ENCODE measurements at places on chromosomes 5 and 9. TPM values are rescaled to one million over a fixed set of nuclear protein-coding genes. Genes with fewer than 3 reads are reported as not detected.

GBGT1 gene
- polyA plus RNA-seq: 5.5 TPM

SEMA5A gene
- polyA plus RNA-seq: 1.8 TPM

GRCh38 chr9:79581794-79582193, 10.0 kb downstream of the TLE4 start:
- H3K27ac ChIP-seq: no peak overlapping the region
- H3K4me3 ChIP-seq: no peak overlapping the region
- peaks cover 2% of the 10 kb centered on the region for H3K27me3 ChIP-seq
- H3K4me1 ChIP-seq: no peaks in the 10 kb centered on the region
- H3K36me3 ChIP-seq: no peaks in the 10 kb centered on the region
- no peak for DNase-seq

DNA sequence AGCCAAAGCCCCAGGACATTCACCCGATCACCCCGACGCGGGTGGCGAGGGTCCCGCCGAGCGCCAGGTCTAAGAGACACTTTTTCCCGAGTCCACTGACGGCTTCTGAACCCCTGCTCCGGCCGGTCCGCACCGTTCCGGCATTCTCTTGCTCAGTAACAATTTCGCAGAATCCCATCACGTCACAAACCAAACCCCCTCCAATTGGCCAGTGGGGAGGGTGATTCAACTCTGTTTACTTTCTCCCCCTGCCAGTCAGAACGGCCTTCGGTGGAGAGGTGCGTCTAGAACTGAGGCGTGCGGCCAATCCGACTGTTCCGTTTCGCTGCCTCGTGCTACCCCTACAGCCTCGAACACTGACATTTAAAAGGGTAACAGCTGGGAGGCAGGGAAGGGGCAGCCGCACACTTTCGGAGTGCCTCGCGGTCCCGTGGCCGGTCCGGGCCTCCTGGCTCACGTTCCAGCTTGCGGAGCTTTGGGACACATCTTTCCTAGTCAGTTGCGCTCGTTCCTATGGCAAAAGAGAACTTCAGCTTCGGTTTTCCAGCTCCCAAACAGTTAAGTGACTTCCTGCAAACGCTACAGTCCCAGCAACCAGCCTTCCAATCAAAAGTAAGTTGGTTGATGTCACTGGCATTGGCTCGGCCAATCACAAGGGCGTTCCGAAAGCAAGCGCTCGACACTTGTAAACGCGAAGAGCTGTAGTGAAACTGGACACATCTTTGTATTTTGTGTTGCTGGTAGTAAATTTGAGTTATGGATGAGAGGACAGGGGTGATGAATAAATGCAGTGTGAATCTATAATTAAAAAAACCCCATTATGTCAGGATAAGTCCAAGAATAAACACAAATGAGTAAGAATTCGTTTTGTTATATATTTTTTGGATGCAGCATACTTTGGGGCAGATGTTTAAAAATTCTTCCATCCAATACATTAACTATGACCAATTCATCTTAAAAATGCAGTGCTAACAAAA, at the start of gene KLF9:
TSS of gene KLF9 (minus strand) at position 859 of the 977 bp plus-strand sequence. CDS start 1,294 bp downstream, outside the sequence.
- no peaks in the 10 kb centered on the region for H3K36me3 ChIP-seq
- peak; percentile 95 for DNase-seq
- H3K27me3 ChIP-seq: no peaks in the 10 kb centered on the region
- no peaks in the 10 kb centered on the region for H3K4me1 ChIP-seq
- peak within 1 kb of the TSS; percentile 100 for H3K27ac ChIP-seq

DNA sequence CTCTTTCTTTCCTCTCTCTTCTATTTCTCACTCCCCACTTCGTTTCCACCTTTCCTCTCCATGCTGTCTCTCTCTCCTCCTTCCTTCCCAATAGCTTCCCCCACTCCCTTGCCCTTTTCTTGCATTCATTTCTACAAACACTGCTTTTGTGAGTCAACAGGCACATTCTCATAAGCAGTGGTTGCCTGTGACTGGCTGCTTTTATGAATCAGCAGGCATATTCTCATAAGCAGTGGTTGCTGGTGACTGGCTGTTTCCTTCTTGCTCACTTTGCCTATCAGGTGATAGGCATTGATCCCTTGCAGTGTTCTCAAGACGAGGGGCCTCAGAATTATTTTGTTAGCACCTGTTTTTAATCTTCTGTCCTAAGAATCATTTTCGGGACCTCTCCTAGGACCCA, 116.1 kb upstream of the ACTBL2 start:
- no peaks in the 10 kb centered on the region for H3K27me3 ChIP-seq
- no peak overlapping the region for H3K4me3 ChIP-seq
- H3K27ac ChIP-seq: no peak overlapping the region
- H3K36me3 ChIP-seq: no peaks in the 10 kb centered on the region

PCDHB11 gene
- polyA plus RNA-seq: 2.9 TPM

DNA sequence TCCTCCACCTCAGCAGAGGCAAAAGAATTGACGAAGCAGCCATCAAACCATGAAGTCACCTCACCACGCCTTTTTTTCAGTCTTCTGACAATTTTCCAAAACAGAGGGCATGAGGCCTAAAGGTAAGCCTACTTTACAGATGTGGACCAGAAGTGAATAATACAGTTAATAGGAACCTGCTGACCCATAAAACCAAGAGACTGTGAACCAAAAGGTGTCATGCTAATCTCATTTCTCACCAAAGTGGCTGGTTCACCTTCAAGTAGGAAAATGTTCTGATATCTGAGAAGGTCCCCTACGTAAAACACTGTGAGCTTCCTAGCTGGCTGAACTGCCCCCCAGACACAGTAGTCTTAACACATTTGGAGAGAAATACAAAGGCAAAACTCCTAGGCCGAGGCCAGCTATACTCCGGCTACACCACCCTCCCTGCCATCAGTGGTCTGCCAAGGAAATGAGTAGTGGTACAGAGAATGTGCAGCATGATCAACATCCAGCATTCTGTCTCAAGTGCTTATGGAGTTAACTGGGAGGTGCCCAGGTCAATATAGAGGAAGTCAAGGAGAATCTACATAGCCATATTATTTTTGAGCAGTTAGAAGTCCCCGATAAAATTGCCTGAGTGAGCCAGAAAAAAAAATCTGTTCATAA, 19.3 kb upstream of the F2RL2 start:
- no peak overlapping the region for H3K4me3 ChIP-seq
- no peaks in the 10 kb centered on the region for H3K36me3 ChIP-seq
- DNase-seq: no peak
- H3K27me3 ChIP-seq: no peaks in the 10 kb centered on the region
- no peaks in the 10 kb centered on the region for H3K4me1 ChIP-seq

DNA sequence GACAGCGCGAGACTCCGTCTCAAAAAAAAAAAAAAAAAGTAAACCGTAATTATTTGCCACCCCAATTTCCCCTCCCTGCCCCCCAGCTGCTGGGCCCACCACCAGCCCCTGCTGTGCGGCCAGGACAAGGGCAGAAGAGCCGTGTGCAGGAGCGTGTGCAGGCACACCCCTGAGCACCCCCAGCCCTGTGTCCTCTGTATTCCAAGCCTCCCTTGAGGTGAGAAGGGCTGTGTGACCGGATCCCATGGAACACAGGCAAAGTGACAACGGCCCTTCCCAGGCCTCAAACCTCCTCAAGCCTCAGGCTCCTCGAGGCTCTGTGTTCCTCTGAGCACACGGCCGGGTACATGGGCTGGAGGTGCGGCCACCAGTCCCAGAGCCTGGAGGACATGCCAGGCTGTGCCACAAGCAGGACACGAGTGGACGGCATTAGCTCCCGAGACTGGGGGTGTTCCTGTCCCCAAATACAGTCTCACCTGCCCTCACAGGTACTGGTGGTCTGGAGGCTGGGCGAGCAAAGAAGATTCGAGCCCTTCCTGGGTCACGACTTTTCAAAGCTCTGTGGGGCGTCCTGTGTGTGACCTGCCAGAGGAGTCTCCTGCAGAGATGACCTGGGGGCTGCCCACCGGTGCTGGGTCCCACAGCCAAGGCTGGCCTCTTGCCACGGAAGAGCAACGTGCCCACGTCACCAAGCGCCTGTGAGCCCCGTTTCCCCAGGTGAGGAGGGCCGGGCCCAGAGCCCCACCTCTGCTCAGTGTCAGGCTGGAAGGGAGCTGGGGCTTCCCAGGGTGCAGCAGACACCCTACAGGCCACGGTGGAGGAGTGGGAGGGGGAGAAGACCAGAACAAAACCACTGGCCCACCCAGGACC, 47.1 kb upstream of the SIMC1 start:
- no peak overlapping the region for H3K27ac ChIP-seq
- H3K4me1 ChIP-seq: no peaks in the 10 kb centered on the region
- no peak for DNase-seq
- no peak overlapping the region for H3K4me3 ChIP-seq
- no peaks in the 10 kb centered on the region for H3K36me3 ChIP-seq

GRCh38 chr9:12368569-12368968, 324.6 kb upstream of the TYRP1 start:
- H3K4me1 ChIP-seq: no peaks in the 10 kb centered on the region
- H3K36me3 ChIP-seq: no peaks in the 10 kb centered on the region
- no peak for DNase-seq

DNA sequence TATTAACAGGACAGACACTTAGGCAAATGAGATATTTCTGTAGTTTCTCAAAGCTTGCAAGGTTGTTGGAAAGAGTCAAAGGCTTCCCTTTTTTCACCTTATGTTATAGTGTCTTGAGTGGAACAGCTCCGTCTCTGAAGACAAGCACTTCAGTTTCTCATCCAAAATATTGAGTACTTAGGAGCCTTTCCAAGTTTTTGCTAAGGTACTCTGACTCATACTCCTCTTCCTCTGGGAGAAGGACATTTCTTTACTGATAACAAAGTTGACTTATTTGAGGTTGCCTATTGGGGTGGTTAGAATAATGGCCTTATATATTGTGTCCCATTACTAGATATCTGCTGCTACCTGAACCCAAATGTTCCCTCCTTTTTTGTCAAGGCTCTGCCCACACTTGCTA, 869.6 kb downstream of the MAT2B start:
- no peak overlapping the region for H3K4me3 ChIP-seq
- no peak overlapping the region for H3K27ac ChIP-seq
- no peaks in the 10 kb centered on the region for H3K27me3 ChIP-seq
- no peak for DNase-seq
- H3K36me3 ChIP-seq: no peaks in the 10 kb centered on the region

DNA sequence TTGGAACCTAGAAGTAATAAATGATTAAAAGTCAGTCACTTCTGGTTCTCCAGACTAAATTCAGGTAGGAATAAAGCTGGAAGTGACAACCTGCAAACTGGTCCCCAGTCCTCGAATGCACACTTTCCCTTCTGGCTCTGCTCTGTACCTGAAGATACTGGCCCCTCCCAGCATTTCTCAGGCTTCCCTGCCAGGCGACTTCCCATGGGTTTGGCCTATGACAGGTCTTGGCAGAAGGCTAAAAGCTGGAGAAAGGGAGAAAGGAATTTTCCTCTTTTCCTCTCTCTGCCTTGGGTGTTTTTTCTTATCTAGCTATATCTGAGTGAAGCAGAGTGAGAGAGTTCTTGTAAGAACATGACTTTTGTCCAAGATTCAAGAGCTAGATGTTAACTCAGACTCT, 1005.7 kb downstream of the DTWD2 start:
- H3K27me3 ChIP-seq: no peaks in the 10 kb centered on the region
- no peak overlapping the region for H3K27ac ChIP-seq
- no peaks in the 10 kb centered on the region for H3K36me3 ChIP-seq
- no peak for DNase-seq

ACSL6 gene
- polyA plus RNA-seq: 0.03 TPM

GRCh38 chr5:101278011-101278687, 375.1 kb upstream of the ST8SIA4 start:
- H3K4me1 ChIP-seq: no peaks in the 10 kb centered on the region
- H3K4me3 ChIP-seq: no peak overlapping the region
- no peak for DNase-seq

DNA sequence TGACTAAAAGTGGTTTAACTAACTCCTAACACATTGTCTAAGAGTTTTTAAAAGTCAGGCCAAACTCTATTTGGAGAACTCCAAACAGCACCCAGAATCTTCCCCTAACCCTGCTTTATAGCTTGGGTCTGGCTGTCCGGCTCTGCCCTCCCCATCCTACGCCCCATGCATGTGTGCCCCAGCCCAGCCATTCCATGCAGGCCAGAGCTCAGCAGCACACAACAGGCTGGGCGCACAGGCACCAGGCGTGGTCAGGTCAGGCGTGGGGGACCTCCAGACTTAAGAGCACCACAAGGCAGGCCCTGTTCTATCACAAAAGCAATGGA, 31.1 kb downstream of the SHB start:
- H3K4me3 ChIP-seq: no peak overlapping the region
- H3K27ac ChIP-seq: no peak overlapping the region
- H3K27me3 ChIP-seq: no peaks in the 10 kb centered on the region
- DNase-seq: no peak

DNA sequence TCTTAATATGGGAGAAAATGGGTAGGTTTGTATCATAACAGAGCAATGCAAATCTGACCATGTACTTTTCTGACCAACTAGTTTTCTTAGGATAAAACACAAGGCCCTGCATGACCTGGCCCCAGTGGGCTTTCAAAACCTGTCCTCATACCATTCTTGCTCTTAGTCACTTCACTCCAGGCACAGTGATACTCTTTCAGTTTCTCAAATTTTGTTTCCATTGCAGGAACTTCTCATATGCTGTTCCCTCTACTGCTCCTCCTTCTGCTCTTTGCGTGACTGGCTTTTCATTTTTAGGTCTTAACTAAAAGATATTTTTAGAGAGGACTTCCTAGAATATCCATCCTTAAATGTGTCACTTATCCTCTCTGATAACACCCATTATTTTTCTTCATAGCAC, 112.4 kb downstream of the INIP start:
- no peaks in the 10 kb centered on the region for H3K27me3 ChIP-seq
- peaks cover 2% of the 10 kb centered on the region for H3K4me1 ChIP-seq
- H3K36me3 ChIP-seq: no peaks in the 10 kb centered on the region
- H3K4me3 ChIP-seq: no peak overlapping the region
- H3K27ac ChIP-seq: no peak overlapping the region

- no peaks in the 10 kb centered on the region for H3K4me1 ChIP-seq
- no peak overlapping the region for H3K27ac ChIP-seq
- H3K27me3 ChIP-seq: no peaks in the 10 kb centered on the region
- no peaks in the 10 kb centered on the region for H3K36me3 ChIP-seq
- DNase-seq: peak; percentile 35
These were observed 116.7 kb upstream of the LMX1B start for GRCh38 chr9:126496781-126497659.

SLC25A48 gene
- polyA plus RNA-seq: not detected

ATP10B gene
- polyA plus RNA-seq: 0.88 TPM

GRCh38 chr5:112549605-112550166, 130.6 kb upstream of the EPB41L4A start:
- no peak overlapping the region for H3K27ac ChIP-seq
- no peaks in the 10 kb centered on the region for H3K27me3 ChIP-seq
- no peak overlapping the region for H3K4me3 ChIP-seq
- no peaks in the 10 kb centered on the region for H3K4me1 ChIP-seq
- no peaks in the 10 kb centered on the region for H3K36me3 ChIP-seq
